ENCODE measurements at places on chromosomes 5 and 9.
A peak's percentile ranks its signal among the peaks of the same experiment; 100 is the strongest.

GRCh38 chr5:143405849-143406098 lies 2.3 kb upstream of the NR3C1 start:
- DNase-seq: no peak

DNA sequence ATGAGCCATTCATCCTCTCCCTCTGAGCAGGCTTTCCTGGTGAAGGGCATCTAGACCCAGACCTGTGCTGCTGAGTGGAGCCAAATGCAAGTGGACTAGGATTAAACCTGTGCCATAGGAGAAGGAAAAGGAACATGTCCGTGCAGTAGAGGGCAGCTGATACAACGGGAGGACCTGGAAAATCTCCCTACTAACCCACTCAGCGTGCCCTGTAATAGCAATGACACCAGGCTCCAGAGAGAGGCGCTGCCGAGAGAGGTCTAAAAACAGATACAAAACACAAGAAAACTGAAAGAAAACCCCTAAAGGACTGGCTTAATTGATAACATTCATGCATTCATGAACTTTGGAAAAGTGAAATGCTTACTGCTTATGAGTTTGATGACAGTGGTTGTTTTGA lies 60.8 kb downstream of the PFDN1 start:
- DNase-seq: no peak

DNA sequence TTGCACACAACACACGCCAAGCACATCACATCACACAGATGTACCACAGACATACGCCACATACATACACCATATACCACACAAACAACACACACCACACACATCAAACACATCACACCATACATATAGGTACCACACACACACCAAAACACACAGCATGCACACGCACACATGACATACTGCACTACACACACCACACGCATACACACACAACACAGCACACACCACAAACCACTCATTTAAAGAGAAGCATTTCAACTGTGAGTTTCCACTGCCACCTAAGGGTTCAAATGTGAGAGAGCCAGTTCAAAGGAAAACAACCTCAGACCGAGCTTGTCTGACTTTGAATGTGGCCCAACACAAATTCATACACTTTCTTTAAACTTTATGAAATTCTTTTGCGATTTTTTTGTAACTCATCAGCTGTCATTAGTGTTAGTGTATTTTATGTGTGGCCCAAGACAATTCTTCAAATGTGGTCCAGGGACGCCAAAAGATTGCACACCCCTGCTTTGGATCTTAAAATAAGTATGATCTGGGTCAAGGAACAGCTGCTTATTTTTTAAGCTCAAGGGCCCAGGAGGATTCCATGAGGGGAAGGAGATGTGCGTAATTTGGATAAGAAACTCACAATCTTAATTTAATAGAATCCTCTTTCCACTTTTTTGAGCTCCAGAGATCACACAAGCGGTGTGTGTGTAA lies 494.6 kb downstream of the GADD45G start:
- no peak for DNase-seq

- DNase-seq: no peak
These were observed 773 bp upstream of the ELL2 start for GRCh38 chr5:95962475-95962773.

- no peak for DNase-seq
These were observed 556.6 kb downstream of the TLE1 start for GRCh38 chr9:81132796-81133195.

GRCh38 chr5:157516006-157516405 lies 56.0 kb downstream of the NIPAL4 start:
- DNase-seq: no peak

GRCh38 chr9:123742009-123742767 lies 187.7 kb downstream of the DENND1A start:
- DNase-seq: no peak

DNA sequence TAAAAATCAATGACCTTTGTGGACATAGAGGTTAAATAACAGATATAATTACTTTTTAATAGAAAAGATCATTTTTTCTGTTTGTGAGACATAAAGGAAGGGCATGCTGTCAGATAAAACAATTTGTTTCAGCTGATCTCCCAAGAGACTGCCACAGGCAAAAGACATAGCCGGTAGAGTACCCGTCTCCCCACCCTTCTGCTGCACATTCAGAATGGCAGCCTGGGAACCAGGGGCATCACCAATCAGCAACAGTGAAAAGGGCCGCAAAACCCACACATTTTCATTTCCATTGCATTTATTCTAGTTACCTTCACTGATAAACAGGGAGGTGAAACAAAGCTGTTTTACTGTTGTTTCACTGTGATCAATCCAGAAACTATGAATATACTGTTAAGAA lies 357.7 kb downstream of the ARRDC3 start:
- no peak for DNase-seq

GRCh38 chr5:54696931-54697330 lies 179.4 kb downstream of the SNX18 start:
- DNase-seq: no peak

DNA sequence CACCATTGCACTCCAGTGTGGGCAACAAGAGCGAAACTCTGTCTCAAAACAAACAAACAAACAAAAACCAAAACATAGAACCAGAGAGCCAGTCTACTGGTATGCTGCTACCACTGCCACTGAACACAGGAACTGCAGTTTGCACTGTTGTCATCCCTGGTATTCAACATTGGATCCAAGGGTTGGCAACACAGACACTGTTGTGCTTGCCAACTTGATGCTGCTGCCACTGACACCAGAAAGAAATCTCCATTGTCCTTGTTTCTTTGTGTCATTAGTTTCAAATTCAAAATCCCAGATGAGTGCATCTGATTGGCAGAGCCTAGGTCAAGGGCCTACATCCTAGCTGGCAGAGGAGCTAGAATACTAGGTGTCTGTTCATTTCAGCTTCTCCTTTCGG lies 16.2 kb downstream of the HINT1 start:
- no peak for DNase-seq

DNA sequence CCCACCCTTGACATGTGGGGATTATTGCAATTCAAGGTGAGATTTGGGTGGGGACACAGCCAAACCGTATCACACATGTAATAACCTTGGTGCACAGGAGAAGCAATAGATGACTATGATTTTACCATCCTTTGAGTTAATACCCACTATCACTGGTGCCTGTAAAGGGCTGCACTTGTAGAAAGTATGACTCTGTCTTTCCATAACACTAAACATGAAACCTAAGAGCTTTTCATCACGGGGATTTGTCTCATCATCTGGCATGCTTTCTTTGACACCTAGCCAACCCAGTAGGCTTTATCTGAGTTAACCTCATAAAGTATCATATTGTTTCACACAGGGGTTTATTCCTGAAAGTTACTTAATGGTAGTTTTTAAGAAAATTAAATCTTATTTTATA lies 188.9 kb upstream of the TNC start:
- no peak for DNase-seq

- peak; percentile 58 for DNase-seq
These were observed 9.9 kb upstream of the FBP2 start for GRCh38 chr9:94603259-94604160.

GRCh38 chr9:13942695-13943094 lies 371.2 kb downstream of the NFIB start:
- no peak for DNase-seq

DNA sequence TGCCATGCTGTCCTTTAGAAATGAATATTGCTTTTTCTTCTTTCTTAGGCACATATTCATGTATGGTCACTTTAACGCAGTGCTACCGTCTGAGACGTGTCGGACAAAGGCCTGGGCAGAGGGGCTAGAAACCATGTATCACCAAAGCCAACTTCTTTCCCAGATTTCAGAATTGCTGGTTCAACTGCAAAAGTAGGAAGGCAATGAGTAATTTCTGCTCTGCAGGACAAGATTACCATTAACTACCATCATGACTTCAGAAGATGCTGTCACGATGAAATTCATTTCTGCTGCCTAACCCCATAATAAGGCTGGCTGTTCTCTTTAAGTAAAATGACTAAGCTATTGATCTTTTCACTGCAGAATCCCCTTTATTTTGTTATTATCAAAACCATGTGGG lies 306.7 kb downstream of the PDE4D start:
- no peak for DNase-seq

DNA sequence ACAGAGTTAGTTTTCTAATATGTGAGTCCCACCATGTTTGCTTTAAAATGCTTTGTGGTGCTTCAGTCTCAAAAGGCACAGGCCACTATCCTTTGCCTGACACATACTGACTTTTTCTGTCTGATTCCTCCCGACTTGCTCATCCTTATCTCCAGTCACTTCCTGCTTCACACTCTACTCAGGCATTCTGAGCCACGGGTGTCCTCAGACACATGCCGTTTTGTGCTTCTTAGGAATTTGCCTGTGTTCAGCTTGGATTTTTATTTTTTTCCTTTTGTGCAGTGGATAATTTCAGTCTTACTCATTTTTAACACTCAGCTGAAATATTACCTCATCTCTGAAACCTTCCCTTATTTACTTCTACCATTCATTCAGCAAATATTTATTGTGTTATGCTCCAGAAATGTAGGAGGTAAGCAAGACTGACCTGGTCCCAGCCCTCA lies 54.1 kb downstream of the MAN2A1 start:
- DNase-seq: no peak

GRCh38 chr5:136279314-136279713 lies 86.0 kb downstream of the TRPC7 start:
- no peak for DNase-seq
